Hypothalamus (tissue), 51 donors: ENCODE measurements at places on chromosomes 2 and 18.

GRCh38 chr2:58633613-58634365 is 392.7 kb upstream of the FANCL start:
- no peak for DNase-seq

- DNase-seq, result no peak
These were observed 154.6 kb downstream of the THADA start for GRCh38 chr2:43441195-43441594.

- no peak for DNase-seq
These were observed 111.7 kb upstream of the SIX3 start for GRCh38 chr2:44829771-44830170.

- DNase-seq, result no peak
These were observed 182.5 kb downstream of the CTIF start for GRCh38 chr18:48721312-48721711.
